ENCODE measurements at places on chromosomes 2 and 18.

DNA sequence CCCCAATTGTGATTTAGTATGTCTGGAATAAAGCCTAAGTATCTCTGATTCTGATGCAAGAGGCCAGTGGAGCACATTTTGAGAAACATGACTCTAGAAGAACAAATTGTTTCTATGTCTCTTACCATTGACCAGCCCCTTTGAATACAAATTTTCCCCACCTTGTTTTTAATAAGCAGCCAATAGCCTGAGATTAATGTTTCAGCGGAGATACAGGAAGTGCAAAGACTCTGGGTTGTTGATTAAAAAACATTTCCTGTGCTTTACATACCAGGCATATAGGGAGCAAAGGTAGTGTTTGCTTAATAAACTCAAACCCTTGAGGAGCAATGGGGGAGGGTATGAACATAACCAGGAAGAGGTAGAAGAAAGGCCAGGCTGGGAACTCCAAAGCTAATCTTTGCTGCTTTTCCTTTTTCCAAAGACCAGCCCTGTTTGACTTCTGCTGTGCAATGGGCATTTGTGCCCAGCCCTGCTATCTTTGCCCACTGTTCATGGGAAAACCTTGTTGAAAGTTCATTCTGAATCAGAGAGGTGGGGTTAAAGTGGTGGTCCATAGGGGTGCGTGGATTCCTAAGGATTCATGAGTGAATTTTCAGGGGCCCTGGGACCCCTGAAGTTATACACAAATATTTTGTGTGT, 29.3 kb downstream of the UPP2 start:
- no peak for DNase-seq

GRCh38 chr2:42328148-42328833, 32.7 kb downstream of the COX7A2L start:
- DNase-seq = no peak

DNA sequence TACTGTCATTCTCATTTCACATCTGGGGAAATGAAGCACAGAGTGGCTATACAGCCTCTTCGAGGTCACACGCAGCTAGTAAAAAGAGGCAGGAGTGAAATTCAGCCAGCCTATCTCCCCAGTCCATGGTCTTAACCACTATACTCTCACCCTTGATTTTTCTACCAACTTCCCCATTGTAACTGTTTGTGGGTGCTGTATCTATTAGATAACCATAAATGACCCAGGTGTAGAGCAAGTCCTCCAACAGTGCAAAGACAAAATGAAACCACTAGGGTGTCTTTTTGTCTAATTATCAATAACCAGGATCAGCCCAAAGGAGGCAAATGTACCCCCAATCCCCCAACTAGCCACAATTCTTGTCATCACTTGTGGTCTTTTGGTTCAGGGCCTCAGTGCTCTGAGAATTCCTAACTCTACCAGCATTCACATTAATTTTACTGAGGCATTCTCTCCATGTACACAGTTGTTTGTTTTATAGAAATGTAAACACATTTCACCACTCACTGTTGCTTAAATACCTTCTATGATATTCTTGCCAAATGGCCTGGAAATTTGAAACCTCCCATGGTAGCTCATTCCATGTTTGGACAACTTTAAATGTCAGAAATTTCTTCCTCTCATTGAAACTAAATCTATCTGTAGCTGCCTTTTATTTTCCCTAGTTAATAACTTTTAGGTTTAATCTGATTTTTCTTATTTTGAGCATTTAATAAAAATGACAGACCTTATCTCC, 58.7 kb downstream of the SLC40A1 start:
- no peak for DNase-seq

DNA sequence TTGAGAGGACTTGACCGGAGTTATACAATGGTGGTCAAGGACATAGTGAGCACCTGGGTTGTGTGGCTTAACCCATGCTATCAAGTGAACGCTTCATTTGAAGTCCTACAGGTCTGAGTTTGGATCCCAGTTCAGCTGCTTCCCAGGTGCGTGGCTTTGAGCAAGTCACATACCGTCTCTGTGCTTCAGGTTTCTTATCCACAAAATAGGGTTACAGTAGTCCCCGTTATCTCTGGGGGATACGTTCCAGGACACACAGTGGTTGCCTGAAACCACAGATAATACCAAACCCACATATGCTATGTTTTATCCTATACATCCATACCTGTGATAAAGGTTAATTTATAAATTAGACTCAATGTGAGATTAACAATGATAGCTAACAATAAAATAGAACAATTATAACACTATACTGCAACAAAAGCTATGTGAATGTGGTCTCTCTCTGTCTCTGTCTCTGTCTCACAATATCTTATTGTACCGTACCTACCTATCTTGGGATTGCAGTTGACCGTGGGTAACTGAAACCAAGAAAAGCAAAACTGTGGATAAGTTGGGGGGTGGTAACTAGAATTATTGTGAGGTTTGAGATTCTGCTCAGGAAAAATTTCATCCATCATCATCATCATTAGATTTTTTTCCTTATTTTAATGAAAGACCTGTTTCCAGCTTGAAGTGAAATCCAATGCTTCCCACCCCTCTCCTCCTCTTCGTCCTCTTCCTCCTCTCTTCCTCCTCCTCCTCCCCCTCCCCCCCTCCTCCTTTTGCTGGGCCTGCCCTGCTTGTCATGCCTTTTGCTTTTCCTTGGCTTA, 22.7 kb downstream of the LBH start:
- DNase-seq = no peak

DNA sequence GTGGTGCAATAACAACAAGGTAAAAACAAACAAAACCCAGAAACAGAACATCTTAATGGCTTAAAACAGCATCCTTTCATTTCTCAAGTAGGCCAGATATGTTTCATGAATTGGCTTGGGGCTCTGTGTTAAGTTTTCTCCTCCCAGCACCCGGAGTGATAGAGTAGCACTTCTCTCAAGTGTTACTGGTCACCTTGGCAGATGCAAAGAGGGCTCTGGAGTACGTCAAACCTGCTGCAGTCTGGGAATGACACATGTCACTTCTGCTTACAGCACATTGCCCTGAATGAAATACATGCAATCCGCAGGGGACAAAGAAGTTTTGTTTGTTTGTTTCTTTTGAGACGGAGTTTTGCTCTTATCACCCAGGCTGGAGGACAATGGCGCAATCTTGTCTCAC, 639.3 kb downstream of the CNTNAP5 start:
- DNase-seq = no peak

GRCh38 chr2:143617803-143618415, 488.7 kb downstream of the ARHGAP15 start:
- DNase-seq = no peak

- DNase-seq = no peak
These were observed 425.6 kb downstream of the SUCLG1 start for GRCh38 chr2:84033347-84033974.

- no peak for DNase-seq
These were observed 71.0 kb upstream of the RFX8 start for GRCh38 chr2:101545950-101546349.

GRCh38 chr2:207956771-207957170, 68.6 kb downstream of the PLEKHM3 start:
- no peak for DNase-seq

GRCh38 chr2:184654945-184655344, 56.6 kb downstream of the ZNF804A start:
- DNase-seq = no peak

GRCh38 chr2:60109744-60110143, 443.7 kb downstream of the BCL11A start:
- DNase-seq = no peak

- no peak for DNase-seq
These were observed 1280.6 kb upstream of the NRXN1 start for GRCh38 chr2:52312486-52312885.

DNA sequence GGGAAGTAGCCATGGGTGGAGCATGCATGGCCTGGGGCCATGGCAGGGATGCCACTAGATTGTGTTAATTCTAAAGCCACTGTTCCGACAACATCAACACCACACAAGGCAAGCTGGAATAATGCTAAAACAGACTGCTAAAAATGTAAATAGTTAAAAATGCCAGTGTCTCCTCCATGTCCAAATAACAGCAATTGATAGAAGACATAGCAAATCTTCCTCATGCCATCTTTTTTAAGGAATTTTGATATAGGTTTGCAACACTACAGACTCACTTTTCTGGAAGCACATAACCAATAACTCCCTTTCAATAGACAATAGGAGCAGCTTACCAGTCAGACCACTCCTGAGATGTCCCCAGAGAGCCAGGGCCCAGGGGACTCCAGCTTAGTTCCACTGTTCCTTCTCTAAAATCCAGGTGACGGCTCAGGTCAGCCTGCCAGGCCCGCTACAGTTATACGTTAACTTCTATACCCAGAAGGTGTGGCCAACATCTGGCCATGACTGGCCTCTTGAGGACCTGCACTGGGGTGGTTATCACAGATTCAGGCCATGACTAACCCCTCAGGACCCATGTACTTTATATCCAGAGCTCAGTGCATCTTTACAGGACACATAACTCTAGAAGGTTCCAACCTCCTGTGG, 20.3 kb downstream of the TUBB6 start:
- DNase-seq = no peak

GRCh38 chr2:24886691-24887304, 33.2 kb downstream of the ADCY3 start:
- DNase-seq = no peak

DNA sequence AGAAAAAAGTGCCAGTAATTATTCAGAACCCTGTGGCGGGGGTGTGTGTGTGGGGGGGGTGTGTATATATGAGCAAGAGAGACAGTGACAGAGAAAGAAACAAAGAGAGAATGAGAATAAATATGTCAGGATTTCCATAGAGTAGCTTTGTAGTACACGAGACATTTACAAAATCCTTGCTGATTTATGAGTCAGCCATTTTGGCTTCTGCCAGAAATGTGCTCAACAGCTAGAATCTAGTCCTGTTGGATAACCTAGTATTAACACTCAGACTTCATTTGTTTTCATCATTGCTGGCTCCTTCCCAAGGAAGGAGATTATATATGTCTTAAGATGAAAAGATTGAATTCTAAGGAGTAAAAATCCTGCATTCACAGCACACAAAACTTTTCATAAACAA, 140.5 kb upstream of the HNRNPA3 start:
- DNase-seq = no peak

GRCh38 chr2:83113953-83114352, 1345.1 kb downstream of the SUCLG1 start:
- no peak for DNase-seq

DNA sequence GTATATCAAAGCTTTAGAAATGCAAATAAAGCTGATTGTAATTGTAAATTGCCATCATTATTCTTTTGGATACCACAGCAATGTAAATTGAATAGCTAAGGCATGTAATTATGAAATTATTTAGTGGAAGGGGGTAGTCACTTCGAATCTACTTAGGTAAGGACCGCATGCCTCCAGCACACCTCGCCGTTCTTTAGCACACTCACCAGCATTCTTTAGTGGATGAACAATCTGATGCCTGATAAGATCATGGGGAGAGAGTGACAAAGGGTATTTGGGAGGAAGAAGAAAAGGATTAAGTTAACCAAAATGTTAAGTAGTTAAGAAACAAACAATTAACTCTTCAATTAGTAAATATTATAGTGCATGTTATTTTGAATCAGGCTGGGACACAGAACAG, 46.4 kb upstream of the DSC1 start:
- no peak for DNase-seq

DNA sequence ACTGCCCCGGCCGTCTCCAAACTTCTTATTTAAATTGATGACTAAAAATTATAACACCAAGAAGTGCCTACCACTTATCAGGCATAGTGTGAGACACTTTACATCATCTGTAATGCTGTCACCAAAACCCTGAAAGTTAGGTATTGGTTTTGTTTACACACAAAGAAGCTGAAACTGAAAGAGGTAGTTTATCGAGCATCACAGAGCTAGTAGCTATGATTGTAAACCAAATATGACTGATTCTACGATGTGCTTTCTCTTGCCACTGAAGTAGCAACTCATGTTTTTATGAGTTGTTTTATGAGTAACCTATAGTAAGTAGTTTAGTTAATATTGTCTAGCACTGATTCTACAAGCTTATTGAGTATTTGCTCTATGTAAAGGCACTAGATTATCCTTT, 31.5 kb downstream of the DYNC1I2 start:
- DNase-seq = no peak

- no peak for DNase-seq
These were observed 12.9 kb downstream of the GPR17 start for GRCh38 chr2:127658641-127659407.

- DNase-seq = peak; percentile 34
These were observed 10.5 kb downstream of the CCDC93 start for GRCh38 chr2:118003396-118003824.

Data from stimulated activated CD4-positive, alpha-beta T cell treated with anti-CD3 and anti-CD28 coated beads, Interleukin-15, amount 100 ng/mL, for 48 hours (primary cell).